ENCODE measurements at places on chromosomes 16 and 17.

DNA sequence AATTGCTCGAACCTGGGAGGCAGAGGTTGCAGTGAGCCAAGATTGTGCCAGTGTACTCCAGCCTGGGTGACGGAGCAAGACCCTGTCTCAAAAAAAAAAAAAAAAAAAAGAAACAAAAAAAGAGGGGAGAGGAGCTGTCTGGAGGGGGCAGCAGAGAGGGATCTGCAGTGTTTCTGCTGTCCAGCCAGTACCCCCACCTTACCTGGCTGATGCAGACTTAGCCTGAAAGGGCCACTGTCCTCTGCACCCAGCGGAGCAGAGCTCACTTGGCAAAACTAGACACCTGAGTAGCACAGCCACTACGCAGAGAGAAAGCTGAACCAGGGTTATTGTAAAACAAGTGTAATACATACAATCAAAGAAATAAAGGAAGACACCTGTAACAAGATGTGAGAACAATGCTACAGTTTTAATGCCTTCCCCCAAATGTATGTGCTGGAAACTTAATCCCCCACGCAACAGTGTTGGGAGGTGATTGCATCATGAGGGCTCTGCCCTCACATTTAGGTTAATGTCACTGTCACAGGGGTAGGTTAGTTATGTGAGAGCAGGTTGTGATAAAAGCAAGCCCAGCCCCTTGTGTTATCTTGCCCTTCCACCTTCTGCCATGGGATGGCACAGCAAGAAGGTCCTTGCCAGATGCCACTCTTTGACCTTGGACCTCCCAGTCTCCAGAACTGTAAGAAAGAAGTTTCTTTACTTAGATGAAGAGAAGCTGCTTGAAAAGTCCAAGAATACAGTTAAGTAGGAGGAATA, 211.2 kb downstream of the RPTOR start:
- no peak for DNase-seq

DNA sequence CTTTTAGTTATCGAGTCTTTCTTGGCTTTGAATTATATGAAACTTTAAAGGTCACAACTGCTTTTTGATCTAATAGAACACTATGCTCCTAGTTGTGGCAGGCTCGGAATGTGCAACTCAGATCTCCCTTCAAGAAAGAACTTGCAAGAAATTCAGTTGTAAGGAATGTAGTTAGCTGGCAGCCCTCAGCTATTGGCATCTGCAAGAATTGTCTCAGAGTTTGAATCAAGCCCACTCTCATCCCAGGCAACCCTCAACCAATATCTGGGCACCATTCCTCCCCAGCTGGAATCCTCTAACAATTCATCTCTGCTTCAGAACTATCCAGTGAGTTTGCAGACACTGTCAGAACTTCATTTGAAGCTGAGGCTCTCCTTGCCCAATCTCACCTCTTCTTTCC, 447.2 kb downstream of the KIF2B start:
- no peak for DNase-seq

- DNase-seq, result no peak
These were observed 187.7 kb downstream of the LGALS9B start for GRCh38 chr17:20279631-20280030.

- no peak for DNase-seq
These were observed 9.0 kb downstream of the GALK1 start for GRCh38 chr17:75755990-75756389.

DNA sequence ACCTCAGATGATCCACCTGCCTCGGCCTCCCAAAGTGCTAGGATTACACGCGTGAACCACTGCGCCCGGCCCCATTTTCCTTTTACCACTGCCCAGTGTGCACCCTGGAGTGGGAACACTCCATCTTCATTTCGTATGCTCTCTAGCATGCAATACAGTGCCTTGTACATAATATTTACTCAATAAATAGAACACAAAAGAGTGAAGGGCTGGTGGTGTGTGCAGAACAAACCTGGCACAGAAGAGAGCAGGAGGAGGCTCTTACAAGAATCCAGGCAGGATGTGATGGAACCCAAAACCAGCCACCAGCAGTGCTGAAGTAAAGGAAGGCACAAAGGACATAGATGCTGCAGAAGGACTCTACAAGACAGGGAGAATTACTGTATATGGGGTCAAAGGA, 7.3 kb downstream of the KRT37 start:
- DNase-seq, result no peak

DNA sequence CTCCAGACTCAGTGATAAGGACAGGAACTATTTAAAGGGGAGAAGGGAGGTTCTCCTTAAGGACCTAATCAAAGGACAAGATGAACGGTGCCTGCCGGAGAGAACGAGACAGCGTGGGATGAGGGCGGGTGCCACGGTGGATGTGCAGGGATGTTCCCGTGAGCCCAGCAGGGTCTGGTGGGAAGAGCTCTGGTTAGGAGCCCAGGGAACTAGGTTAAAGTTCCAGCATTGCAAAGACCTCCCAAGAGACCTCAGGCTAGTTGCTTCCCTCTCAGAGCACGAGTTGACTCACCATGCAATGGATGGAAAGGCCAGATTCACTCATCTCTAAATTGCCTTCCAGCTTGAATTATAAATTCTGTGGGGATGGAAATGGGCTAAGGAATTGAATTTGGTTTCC, 14.7 kb downstream of the CCR7 start:
- DNase-seq, result no peak

DNA sequence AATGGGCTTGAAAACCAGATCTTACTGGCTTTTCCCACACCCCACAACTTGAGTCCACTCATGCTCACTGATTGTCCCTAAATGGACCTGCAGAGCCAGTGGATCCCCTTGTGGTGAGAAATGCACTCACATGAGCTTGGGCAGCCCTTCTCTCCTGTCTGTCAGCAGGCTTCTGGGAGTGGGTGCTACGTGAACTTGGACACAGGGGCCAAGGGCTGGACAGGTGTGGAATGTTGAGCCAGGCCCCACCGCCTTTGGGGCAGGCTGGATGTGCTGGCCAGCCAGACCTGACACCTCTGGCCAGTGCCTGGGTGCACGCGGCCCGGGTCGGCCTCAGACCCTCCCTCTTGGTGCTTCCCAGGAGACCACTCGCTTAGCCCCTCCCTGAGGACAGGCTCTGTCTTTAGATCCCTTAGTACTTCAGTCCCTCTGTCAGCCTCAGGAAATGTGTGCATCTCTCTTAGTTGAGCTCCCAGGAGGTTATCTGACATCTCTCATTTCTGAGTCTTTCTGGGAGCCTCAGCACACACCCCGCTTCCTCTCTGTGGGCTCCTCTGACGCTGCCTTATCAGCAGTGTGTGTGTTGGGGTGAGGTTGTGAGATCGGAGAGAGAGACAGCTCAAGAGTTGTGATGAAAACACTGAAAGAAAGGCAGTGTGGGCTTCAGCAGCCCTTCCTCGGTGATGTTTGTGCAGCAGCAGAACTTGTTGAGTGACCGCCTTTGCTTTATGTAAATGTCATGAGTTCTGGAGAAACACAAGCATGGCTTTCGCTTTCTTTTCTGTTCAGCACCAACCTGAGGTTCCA, 117.0 kb downstream of the RAB11FIP4 start:
- no peak for DNase-seq

GRCh38 chr17:43719578-43719977, 39.0 kb downstream of the SOST start:
- no peak for DNase-seq

- DNase-seq, result no peak
These were observed 369.2 kb downstream of the SHISA9 start for GRCh38 chr16:13270602-13271001.

All from posterior cingulate gyrus (tissue), 11 donors.